D721Med (cell line): ENCODE measurements at places on chromosomes 1 and 21.

GRCh38 chr1:183942933-183943693 is 94.4 kb downstream of the COLGALT2 start:
- DNase-seq, result no peak

- no peak for DNase-seq
Measured at GRCh38 chr1:52590266-52590665, 11.9 kb upstream of the GPX7 start.

- no peak for DNase-seq
Measured at GRCh38 chr1:26602378-26602959, 72.9 kb downstream of the RPS6KA1 start.

GRCh38 chr1:179052776-179053175 is 27.1 kb downstream of the FAM20B start:
- no peak for DNase-seq
